Adipocyte (in vitro differentiated cells): ENCODE measurements at places on chromosomes 16 and 17.

DNA sequence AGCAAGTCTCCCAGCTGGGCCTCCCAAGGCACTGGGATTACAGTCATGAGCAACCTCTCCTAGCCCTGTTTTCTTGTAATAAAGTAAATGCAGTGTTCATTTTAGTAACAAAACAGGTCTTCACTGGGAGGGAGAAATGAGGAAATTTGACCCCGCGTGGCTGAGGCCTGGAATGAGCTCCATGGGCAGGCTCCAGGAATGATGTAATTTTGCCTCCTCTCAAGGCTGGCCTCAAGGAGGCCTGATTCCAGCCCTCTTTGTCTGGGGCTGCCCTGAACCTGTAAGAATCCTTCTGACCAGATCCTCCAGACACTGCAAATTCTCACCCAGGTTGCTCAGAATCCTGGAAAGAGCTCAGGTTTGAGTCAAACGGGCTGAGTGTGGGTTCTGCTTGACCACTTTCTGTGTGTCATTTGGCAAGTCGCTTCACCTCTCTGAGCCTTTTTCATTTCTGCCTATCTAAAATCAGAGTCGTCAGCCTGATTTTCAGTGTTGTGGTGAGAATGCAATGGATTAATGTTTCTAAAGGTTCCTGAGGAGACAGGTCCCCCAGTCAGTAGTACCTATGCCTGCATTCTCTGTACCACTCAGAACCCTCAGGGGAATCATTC is 57.1 kb downstream of the RAB11FIP4 start:
- peak; percentile 74 for DNase-seq

GRCh38 chr16:12601290-12601900 is 202.3 kb downstream of the CPPED1 start:
- DNase-seq, result no peak

GRCh38 chr16:79092846-79093245 is 507.7 kb downstream of the MAF start:
- DNase-seq, result no peak

- no peak for DNase-seq
These were observed 992 bp upstream of the CACNG4 start for GRCh38 chr17:66963521-66963908.

GRCh38 chr16:52364500-52364899 is 182.4 kb downstream of the TOX3 start:
- DNase-seq, result no peak

DNA sequence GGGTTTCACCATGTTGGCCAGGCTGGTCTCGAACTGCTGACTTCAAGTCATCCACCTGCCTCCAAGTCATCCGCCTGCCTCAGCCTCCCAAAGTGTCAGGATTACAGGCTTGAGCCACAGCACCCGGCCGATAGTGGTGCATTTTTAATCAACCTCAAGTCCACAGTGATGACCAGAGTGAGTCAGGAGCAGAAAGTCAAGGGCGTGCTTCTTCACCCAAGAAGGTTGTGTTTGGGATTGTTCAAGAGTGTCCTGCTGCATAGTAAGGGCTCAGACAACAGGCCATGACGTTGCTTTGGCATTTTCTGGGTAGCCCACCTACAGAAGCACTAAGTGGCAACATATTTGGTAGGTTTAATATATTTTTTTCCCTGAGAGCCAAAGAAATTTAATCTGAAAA is 108.3 kb upstream of the FAM20A start:
- DNase-seq, result no peak

DNA sequence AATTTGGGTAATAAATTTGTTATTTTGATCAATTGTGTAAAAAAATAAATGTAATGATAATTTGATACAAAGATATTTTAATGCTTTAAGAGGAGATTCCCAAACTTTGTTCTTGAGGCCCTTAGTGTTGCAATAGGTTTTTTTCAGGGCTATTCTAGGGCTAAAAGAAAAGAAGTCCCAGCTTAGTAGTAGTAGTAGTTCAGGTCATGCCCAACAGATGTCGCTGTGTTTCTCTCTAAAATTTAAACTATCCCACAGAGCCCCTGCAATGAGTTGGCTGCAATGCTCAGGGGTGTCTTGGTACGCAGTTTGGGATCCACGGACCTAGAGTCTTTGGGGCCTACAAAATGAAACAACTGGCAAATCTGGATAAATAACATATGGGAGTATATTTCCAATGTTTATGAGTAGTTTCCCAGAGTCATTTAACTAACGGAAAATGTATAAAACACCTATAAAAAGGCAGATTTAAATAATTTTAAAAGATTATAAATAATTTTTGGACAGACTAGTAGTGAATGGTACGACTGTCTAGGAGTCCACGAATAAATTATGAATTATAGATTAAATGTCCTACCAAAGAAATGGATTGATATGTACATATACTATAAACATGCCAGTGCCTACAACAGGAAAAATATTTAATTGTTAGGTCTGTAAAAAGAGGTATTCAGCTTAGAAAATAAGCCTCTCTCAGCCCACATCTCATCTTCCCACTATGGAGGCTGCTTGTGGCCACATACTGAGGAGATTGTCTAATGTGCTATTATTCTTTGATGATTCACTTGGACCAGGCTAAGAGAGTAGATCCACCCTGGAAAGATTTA is 228.5 kb upstream of the PMFBP1 start:
- peak; percentile 81 for DNase-seq

GRCh38 chr16:61131447-61131846 is 904.8 kb downstream of the CDH8 start:
- no peak for DNase-seq

DNA sequence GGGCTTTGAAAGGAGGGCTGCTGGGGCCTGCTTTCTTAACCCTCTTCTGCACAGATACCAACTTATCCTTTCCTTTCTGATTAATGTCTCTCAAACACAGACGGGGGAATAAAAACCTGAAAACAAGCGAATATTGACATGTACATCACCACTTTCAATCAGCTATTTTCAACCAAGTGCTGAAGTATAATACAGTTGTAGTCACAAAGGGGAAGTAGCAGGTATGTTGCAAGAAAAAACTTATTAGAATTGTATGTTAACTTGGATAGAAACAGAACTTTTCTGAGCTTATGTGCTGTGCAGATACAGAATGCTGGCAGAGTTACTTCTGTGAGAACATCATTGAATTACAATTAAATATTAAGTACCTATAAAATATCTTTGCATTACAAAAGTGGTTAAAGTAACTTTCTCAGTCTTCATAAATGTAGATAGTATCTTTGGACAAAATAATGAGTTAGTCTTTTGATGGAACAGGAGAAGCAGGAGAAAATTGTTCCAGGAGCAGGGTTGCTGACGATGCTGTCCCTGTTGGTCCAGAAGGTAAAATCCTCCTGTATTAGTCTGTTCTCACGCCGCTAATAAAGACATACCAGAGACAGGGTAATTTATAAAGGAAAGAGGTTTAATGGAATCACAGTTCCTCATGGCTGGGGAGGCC is 59.5 kb downstream of the RPTOR start:
- no peak for DNase-seq

- peak; percentile 16 for DNase-seq
These were observed 48.6 kb downstream of the ABCA8 start for GRCh38 chr17:68906638-68907037.

DNA sequence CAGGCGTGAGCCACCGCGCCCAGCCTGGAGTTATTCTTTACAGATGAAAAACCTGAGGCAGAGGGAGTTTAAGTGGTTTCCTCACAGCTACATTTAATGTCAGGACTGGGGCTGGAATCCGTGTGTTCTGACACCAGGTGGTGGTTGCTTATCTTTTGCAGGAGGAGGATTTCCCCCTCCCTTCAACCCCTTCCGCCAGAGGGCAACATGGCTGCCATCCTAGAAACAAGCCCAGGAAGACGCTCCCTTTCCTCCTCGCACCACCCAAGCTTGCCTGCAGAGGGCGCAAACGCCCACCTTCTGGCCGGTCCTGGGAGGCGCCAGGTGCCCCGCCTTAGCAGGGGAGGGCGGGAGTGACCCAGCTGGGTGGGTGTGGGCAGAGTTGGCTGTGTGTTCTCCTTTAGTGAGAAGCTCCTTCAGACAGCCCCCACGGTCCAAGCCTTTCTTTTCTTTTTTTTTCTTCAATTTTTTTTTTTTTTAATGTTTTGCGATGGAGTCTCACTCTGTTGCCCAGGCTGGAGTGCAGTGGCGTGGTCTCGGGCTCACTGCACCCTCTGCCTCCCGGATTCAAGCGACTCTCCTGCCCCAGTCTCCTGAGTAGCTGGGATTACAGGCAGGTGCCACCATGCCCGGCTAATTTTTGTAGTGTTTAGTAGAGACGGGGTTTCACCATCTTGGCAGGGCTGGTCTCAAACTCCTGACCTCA is 9.9 kb upstream of the RAP1GAP2 start:
- DNase-seq, result peak; percentile 52

DNA sequence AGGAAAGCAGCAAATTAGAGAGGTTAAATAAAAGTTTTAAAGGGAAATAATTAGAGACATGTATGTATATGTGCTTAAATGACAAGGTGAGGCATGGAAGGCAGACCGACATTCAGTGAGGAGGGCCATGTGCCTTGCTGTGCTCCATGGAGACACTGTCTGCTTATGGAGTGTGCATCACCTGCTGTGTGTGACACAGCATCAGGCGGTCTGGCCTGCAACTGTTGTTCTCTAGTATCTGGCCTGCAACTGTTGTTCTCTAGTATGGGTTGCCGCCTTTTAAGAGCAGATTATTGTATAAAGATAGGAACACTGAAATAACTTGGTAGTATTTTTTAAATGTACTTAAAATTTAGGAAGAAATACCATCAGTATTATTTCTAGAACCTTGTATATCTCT is 225.1 kb downstream of the LGALS9B start:
- no peak for DNase-seq

- DNase-seq, result peak; percentile 44
These were observed 15.6 kb downstream of the COL1A1 start for GRCh38 chr17:50185631-50186471.

- peak; percentile 21 for DNase-seq
These were observed 188.0 kb upstream of the TNRC6C start for GRCh38 chr17:77770331-77771105.

GRCh38 chr16:24610416-24610755 is 71.0 kb downstream of the RBBP6 start:
- DNase-seq, result no peak

GRCh38 chr17:19933221-19933620 is 44.4 kb downstream of the AKAP10 start:
- DNase-seq, result peak; percentile 25

DNA sequence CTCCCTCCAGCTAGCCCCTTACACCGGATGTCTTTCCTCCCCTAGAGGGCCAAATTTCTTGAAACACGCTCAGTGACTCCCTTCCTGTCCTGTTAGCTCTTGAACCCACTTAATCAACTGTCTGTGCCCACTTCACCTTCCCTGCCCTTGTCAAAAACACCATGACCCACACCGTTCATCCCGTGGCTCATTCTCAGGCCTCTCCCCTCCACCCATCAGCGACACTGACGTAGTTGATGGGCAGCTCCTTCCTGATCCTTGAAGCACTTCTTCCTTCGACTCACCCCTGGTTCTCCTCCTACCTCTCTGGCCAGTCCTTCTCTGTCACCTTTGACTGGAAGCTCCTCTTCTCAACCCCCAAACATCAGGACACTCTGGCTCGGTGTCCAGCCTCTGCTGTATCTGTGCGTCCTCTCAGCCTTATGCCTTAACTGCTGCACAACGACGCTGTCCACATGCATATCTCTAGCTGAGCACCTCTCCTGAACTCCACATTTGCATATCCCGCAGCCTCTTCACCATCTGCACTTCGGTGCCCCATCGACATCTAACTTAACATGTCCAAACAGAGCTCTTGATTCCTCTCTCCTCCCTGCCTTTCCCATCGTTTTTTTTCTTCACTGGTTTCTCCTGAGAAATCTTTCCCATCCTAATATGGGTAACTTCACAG is 39.3 kb upstream of the CCDC182 start:
- DNase-seq, result no peak
